ENCODE measurements at places on chromosomes 7 and 10. TPM values are rescaled to one million over a fixed set of nuclear protein-coding genes. Genes with fewer than 3 reads are reported as not detected.

The ZNF467 gene
- total RNA-seq = 0.13 TPM

The GIMAP1 gene
- total RNA-seq = not detected

The TBXAS1 gene
- total RNA-seq = 3.4 TPM

The SPDYE6 gene
- not detected for total RNA-seq

The CCM2 gene
- 30.0 TPM for total RNA-seq

The SDK1 gene
- total RNA-seq = 0.08 TPM

The PRSS37 gene
- not detected for total RNA-seq

The PDE6C gene
- total RNA-seq = not detected

The IL2RA gene
- not detected for total RNA-seq

The GPR15LG gene
- not detected for total RNA-seq

The NANOS1 gene
- 5.7 TPM for total RNA-seq

The C10orf53 gene
- not detected for total RNA-seq

The FGFR2 gene
- 0.21 TPM for total RNA-seq

The SKIDA1 gene
- total RNA-seq = 0.32 TPM

The FGL2 gene
- total RNA-seq = not detected

The DYNC1I1 gene
- 19.3 TPM for total RNA-seq

The SERPINE1 gene
- 0.27 TPM for total RNA-seq

The GJD4 gene
- 0.08 TPM for total RNA-seq

The HMX2 gene
- not detected for total RNA-seq

The NEUROD6 gene
- not detected for total RNA-seq

The FOXL3 gene
- not detected for total RNA-seq

The BBS9 gene
- total RNA-seq = 20.9 TPM

The PNLIPRP1 gene
- not detected for total RNA-seq

The SPDYE1 gene
- total RNA-seq = not detected

The LIPM gene
- not detected for total RNA-seq

The CPA2 gene
- not detected for total RNA-seq

The EN2 gene
- total RNA-seq = 2.2 TPM

The RNF32 gene
- not detected for total RNA-seq

The FAM131B gene
- total RNA-seq = not detected

The ITGB8 gene
- total RNA-seq = 60.1 TPM

The CDH23 gene
- 0.29 TPM for total RNA-seq

The CPVL gene
- 497 TPM for total RNA-seq

The RELN gene
- total RNA-seq = 5.1 TPM

The ASAH2 gene
- 1.1 TPM for total RNA-seq

The STEAP2 gene
- total RNA-seq = 0.80 TPM

The NT5C2 gene
- 35.5 TPM for total RNA-seq

The PPP1R3C gene
- 13.2 TPM for total RNA-seq

The TMEM139 gene
- total RNA-seq = not detected

The MCM10 gene
- total RNA-seq = 11.6 TPM

The SFTPA1 gene
- not detected for total RNA-seq

The TSPAN33 gene
- 39.3 TPM for total RNA-seq

The MNX1 gene
- total RNA-seq = 0.56 TPM

The PRSS1 gene
- not detected for total RNA-seq

The GDF10 gene
- not detected for total RNA-seq

The PAPOLB gene
- total RNA-seq = not detected

The ZNF32 gene
- 32.9 TPM for total RNA-seq

The IDI2 gene
- 0.08 TPM for total RNA-seq

The LRGUK gene
- 9.9 TPM for total RNA-seq

The ATG9B gene
- total RNA-seq = 0.13 TPM

The OR6B1 gene
- not detected for total RNA-seq

The NPFFR1 gene
- total RNA-seq = not detected

The TMEM213 gene
- not detected for total RNA-seq

The ZDHHC4 gene
- 92.4 TPM for total RNA-seq

The ACADSB gene
- 8.4 TPM for total RNA-seq

The SPDYE9 gene
- total RNA-seq = not detected

Data from SK-MEL-5 (cell line).